ENCODE measurements at places on chromosomes 3 and 15. TPM values are rescaled to one million over a fixed set of nuclear protein-coding genes. Genes with fewer than 3 reads are reported as not detected.

DNA sequence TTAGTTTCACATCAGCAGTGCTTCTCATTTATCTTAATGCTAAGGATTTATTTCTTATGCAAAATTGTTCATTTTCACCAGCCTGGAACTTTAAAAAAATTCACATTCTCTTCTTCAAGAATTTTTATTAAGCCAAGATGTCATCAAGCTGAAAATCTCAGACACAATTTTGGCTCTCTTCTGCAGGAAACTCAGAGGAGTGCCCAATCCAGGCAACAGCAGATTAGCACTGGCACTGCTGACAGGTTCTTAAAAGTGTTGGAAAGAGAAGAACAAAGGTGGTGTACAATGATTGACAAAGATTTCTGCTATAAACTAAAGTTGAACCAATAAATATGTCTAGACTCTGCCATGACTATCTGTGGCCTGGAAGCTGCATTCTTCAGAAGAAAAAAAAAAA is 479.5 kb downstream of the FHIT start:
- no peaks in the 10 kb centered on the region for H3K36me3 ChIP-seq
- no peak overlapping the region for H3K27ac ChIP-seq
- no peak for DNase-seq
- no peaks in the 10 kb centered on the region for H3K27me3 ChIP-seq

DNA sequence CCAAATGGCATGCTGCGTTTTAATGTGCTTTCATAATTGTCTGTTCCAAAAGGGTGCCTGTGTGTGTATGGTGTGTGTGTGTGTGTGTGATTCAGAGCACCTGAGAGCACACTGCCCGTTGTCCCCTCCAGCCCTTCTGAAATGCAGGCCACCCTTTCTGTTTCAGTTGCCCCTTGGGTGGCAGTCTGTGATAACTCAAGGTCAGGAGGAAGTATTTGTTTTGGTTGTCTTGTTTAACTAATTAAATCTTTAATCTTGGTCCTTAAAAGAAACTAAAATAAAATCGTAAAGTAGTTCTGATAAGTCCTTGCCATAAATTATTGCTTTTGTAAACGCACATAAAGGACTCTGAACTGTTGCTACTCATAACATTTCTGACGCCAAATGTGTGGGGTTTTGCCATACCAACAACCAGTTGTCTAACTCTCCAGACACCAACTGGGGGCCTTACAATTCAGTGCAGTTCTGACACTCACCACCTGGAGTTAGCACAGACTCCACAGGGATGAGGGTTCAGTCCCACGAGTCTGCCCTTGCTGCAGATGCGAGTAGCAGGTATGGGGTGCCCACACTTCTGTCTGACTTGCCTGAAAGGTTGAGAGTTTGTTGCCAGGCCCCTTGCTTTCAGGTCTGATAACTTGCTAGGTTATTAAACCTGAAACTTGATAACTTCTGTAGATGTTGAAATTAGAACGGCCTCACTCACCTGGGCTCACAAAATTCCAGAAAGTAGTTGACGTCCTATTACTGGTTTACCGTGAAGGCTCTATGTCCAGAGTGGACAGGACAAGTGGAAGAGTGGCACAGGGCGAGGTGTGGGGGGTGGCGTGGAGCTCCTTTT is 157.3 kb downstream of the IGF1R start:
- no peaks in the 10 kb centered on the region for H3K36me3 ChIP-seq
- no peak overlapping the region for H3K27ac ChIP-seq
- H3K4me1 ChIP-seq, result peaks cover 11% of the 10 kb centered on the region
- H3K4me3 ChIP-seq, result no peak overlapping the region
- H3K27me3 ChIP-seq, result no peaks in the 10 kb centered on the region
- no peak for DNase-seq

DNA sequence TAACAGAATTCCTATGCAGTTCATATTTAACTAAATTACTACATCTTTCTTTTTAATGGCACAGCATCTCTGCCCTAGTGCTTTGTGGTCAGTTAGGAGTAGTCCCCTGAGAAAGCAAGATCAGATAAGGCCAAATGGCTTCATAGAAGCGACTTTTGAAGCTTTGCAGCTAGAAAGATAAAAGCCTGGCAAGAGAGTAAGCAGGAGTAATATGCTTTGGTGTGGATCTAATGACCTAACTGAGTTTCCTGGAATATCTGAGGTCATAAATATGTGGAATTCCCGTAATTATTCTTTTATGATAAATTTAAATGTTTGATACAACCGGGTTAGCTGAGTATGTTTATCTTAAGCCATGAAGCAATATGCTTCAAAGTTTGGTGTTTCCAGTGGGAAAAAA is 374.9 kb upstream of the LRRC3B start:
- no peaks in the 10 kb centered on the region for H3K4me1 ChIP-seq
- H3K36me3 ChIP-seq, result no peaks in the 10 kb centered on the region
- no peak for DNase-seq
- no peak overlapping the region for H3K4me3 ChIP-seq
- no peaks in the 10 kb centered on the region for H3K27me3 ChIP-seq

DNA sequence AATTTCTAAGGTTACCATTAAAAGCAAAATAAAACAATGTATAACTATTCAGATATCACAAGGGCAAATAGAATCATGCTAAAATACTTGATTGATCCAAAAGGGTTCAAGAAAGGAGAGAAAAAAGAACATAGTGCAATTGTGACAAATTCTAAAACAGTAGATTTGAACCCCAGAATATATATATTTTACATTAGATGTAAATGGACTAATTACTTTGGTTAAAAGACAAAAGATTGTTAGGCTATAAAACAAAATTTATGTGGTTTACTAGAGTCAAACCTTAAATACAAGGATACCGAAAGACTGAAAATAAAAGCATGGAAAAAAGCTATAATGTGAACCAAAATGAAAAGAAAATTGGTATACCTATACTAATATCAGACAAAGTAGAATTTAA is 129.3 kb downstream of the ADAMTSL3 start:
- DNase-seq, result no peak
- H3K27ac ChIP-seq, result no peak overlapping the region
- no peak overlapping the region for H3K4me3 ChIP-seq
- no peaks in the 10 kb centered on the region for H3K27me3 ChIP-seq
- H3K36me3 ChIP-seq, result no peaks in the 10 kb centered on the region

- no peak for DNase-seq
- H3K27me3 ChIP-seq, result no peaks in the 10 kb centered on the region
- H3K4me3 ChIP-seq, result no peak overlapping the region
- H3K4me1 ChIP-seq, result no peaks in the 10 kb centered on the region
- no peak overlapping the region for H3K27ac ChIP-seq
Measured at GRCh38 chr3:186687120-186687651, 21.4 kb downstream of the HRG start.

DNA sequence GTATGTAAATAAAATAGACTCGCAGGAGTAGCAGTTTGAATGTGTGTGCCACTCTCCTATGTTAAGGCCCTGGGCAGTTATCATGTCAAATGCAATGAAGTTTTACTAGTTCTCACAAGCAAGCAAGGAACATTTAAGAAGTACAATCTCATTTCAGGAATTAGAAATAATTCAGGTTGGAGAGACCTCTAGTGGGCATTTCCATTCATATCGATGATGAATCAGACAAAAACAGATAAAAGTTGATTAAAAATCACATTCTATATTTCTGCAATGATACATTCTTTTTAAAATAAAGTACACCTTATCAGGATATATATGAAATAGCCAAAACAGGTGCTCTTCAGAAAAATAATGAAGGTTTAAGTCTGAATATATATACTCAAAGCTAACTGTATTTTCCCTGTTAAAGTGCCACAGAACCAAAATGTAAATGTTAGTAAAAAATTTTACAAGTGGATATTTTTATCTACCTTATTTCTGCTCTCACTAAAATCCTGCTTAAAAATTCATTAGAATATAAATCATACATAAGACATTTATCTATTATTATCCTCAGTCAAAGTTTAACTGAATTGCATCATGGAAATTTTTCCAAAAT is 492.4 kb upstream of the FRG2C start:
- no peak overlapping the region for H3K27ac ChIP-seq
- H3K4me1 ChIP-seq, result no peaks in the 10 kb centered on the region
- H3K4me3 ChIP-seq, result no peak overlapping the region
- H3K36me3 ChIP-seq, result no peaks in the 10 kb centered on the region

- no peaks in the 10 kb centered on the region for H3K36me3 ChIP-seq
- no peak for DNase-seq
- no peak overlapping the region for H3K27ac ChIP-seq
- H3K4me3 ChIP-seq, result no peak overlapping the region
Measured at GRCh38 chr3:95348879-95349278, 1286.0 kb downstream of the NSUN3 start.

- no peak for DNase-seq
- no peak overlapping the region for H3K27ac ChIP-seq
- H3K4me3 ChIP-seq, result no peak overlapping the region
- no peaks in the 10 kb centered on the region for H3K36me3 ChIP-seq
Measured at GRCh38 chr3:128679338-128679737, 28.7 kb upstream of the RPN1 start.

DNA sequence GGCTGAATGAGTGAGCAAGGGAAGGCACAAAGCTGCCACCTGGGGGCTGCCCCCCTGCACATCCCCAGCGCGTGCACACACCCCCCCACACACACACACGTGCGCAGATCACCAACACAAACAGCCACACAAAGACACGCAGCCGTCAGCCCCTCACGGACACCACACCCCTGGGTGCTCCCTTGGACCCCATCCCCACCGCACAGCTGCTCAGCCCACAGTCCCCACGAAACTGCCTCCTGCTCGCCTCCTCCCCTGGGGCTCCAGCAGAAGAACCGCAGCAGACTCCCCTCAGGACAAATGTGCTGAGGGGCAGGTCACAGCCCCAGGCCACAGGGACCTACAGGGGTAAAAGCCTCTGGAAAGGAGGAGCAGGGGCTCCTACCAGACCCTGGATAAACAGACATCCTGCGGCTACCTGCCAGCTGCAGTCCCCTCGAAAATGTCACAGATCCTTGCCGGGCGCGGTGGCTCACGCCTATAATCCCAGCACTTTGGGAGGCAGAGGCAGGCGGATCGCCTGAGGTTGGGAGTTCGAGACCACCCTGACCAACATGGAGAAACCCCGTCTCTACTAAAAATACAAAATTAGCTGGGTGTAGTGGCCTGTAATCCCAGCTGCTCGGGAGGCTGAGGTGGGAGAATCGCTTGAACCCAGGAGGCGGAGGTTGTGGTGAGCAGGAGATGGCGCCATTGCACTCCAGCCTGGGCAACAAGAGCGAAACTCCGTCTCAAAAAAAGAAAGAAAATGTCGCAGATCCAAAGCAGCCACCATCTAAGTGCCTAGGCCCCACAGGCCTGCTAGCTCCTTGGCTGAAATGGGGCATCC is 6.5 kb downstream of the TWF2 start:
- H3K27ac ChIP-seq, result no peak overlapping the region
- no peak for DNase-seq
- H3K27me3 ChIP-seq, result no peaks in the 10 kb centered on the region
- H3K4me3 ChIP-seq, result no peak overlapping the region
- peaks cover 9% of the 10 kb centered on the region for H3K4me1 ChIP-seq
- peaks cover 5% of the 10 kb centered on the region for H3K36me3 ChIP-seq

- no peaks in the 10 kb centered on the region for H3K27me3 ChIP-seq
- no peaks in the 10 kb centered on the region for H3K4me1 ChIP-seq
- H3K27ac ChIP-seq, result no peak overlapping the region
- no peak for DNase-seq
Measured at GRCh38 chr3:23219552-23219951, 16.4 kb downstream of the UBE2E2 start.

GRCh38 chr3:39808467-39809180 is 785 bp upstream of the MYRIP start:
- no peaks in the 10 kb centered on the region for H3K4me1 ChIP-seq
- no peaks in the 10 kb centered on the region for H3K36me3 ChIP-seq
- DNase-seq, result peak; percentile 64
- H3K27ac ChIP-seq, result no peak overlapping the region
- H3K4me3 ChIP-seq, result peak overlapping the region; percentile 48

GRCh38 chr3:127915115-127915936 is at the start of gene KBTBD12:
TSS of gene KBTBD12 (plus strand) at chr3:127915232. CDS start at chr3:127923062, 7,830 bp downstream.
- H3K27me3 ChIP-seq, result peaks cover 29% of the 10 kb centered on the region
- H3K36me3 ChIP-seq, result no peaks in the 10 kb centered on the region
- no peak for DNase-seq
- no peaks in the 10 kb centered on the region for H3K4me1 ChIP-seq
- H3K27ac ChIP-seq, result no peak within 1 kb of the TSS
- peak within 1 kb of the TSS; percentile 21 for H3K4me3 ChIP-seq

- no peak overlapping the region for H3K4me3 ChIP-seq
- H3K4me1 ChIP-seq, result peaks cover 9% of the 10 kb centered on the region
- H3K27me3 ChIP-seq, result no peaks in the 10 kb centered on the region
- H3K27ac ChIP-seq, result no peak overlapping the region
- DNase-seq, result no peak
Measured at GRCh38 chr15:67140078-67140833, 74.9 kb downstream of the SMAD3 start.

HESX1 gene
- 9.0 TPM for total RNA-seq

WNT5A gene
- 5.6 TPM for total RNA-seq

All from H1 (cell line).